EH (cell line): ENCODE measurements at places on chromosomes 5 and 9.

- peak; percentile 57 for DNase-seq
Measured at GRCh38 chr5:142110046-142110531, 1.5 kb downstream of the NDFIP1 start.

DNA sequence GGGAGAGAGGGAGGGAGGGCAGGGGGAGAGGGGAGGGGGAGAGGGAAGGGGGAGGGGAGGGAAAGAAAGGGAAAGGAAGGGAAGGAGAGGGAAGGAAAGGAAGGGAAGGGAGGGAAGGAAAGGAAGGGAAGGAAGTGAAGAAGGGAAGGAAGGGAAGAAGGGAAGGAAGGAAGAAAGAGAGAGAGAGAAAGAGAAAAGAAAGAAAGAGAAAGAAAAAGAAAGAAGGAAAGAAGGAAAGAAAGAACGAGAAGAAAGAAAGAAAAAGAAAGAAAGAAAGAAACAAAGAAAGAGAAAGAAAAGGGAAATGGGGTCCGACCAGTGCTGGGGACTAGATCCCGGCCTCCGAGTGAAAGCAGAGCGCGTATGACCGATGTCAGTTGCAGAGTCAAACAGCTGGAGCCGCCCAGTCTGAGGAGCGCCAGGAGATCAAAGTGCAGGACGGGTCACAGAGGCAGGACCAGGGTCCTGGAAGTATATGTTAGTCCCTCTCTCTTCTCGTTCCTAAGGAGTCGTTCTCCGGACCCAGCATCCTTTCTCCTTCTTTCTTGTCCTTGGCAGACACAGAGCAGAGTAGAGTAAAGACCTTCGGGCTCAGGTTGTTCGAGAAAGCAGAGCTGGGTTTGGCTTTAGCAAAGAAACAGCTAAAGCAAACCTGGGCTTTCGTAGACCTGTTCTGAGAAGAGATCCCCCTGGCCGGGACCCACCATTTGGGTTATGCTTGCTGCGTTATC lies 305.4 kb upstream of the MSX2 start:
- DNase-seq, result peak; percentile 23

GRCh38 chr5:172115541-172115982 lies 72.5 kb downstream of the STK10 start:
- no peak for DNase-seq

GRCh38 chr9:108086624-108087023 lies 597.1 kb upstream of the KLF4 start:
- no peak for DNase-seq

- no peak for DNase-seq
Measured at GRCh38 chr5:168334280-168334679, 42.8 kb downstream of the WWC1 start.

DNA sequence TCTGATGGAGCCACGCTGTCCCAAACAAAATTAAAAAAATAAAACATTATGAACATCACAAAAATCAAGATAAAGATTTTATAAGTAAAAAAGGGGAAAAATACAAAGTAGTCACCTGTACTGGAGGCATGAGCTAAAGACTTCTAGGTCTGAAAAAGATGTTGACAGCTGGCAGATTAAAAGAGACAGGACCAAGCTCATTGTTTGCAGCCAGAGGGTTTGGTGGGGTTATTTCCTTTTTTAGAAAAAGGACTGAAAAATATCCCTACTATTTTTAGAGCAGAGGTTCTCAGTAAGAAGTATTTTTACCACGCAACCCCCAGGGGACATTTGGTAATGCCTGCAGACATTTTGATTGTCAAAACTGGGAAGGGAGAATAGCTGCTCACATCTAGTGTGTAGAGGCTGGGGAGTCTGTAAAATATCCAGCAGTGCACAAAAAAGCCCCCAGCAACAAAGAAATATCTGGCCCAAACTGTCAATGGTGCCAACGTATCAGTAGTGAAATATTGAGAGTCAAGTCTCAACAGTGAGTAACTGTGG lies 353.4 kb downstream of the TLE1 start:
- DNase-seq, result no peak

DNA sequence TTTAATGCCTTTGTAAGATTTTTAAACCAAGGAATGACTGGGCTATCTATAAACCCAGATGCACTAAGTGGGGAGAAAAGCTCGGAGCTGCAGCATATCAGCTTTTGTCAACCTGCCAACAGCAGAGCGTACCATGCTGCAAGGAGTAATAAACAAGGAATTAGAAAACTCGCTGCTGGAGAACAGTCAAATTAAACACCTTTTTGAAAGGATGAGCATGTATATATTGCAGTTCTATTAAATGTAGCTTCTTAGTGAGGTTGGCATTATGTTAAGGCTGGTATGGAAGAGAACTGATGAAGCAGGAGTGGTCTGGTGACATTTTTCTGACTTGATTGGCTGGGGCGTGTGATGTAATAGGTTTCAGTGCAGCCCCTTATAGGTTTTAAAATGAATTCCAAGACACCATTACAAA lies 74.7 kb downstream of the PIK3R1 start:
- DNase-seq, result peak; percentile 79

DNA sequence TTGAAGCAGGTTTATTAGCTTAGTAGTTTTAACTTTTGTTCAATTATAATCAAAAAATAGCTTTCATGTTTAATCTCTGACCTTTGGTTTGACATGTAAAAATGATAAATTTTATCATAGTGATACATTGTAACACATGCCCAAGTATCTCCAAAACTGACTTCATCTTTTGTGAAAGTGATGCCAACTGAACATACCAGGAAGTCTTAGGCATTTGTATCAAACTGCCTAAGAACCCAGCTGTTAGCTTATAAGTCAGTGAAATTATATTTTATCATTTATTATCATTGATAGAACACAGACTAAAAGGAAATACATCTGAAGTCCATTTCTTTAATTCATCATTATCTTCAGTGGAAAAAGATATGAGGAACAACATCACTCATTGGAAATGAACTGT lies 39.1 kb downstream of the NIPBL start:
- no peak for DNase-seq

DNA sequence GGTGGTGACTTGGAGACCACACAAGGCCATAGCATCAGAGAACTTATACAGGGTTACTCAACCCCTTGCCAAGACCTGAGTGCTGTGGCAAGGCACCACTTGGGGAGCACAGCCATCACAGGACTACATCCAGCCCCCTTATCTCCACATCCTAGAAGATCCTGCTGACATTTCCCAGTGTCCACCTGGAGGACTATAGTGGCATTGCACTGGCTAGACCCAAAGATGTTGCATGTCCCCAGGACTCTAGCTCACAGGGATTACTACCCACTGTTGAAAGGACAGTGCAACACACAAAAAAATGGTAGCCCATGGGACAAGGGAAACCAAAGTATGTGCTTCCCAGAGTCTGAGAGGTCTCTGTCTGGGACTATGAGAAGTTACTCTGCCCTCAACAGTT lies 411.1 kb upstream of the NUDT12 start:
- DNase-seq, result no peak

- no peak for DNase-seq
Measured at GRCh38 chr9:76004526-76004925, 114.1 kb downstream of the PCSK5 start.

GRCh38 chr5:142974409-142974808 lies 204.2 kb downstream of the ARHGAP26 start:
- DNase-seq, result no peak

DNA sequence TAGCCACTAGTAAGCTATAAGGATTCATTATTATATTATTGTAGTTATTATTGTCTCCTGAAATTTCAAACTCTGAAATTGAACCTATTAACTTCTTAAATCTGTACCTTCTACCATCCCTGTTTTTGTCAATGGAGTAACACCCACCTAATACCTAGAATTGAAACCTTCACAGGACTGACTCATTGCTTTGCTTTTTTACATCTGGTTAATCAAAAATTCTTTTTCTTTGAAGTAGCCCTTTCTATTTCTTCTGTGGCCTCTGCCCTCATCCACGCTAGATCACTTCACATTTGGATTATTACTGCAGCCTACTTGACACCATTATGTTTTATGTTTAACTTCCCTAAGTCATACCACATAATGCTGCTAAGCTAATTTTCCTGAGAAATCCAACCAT lies 35.6 kb downstream of the RBM27 start:
- no peak for DNase-seq

- no peak for DNase-seq
Measured at GRCh38 chr5:31771500-31771899, 132.6 kb downstream of the PDZD2 start.

DNA sequence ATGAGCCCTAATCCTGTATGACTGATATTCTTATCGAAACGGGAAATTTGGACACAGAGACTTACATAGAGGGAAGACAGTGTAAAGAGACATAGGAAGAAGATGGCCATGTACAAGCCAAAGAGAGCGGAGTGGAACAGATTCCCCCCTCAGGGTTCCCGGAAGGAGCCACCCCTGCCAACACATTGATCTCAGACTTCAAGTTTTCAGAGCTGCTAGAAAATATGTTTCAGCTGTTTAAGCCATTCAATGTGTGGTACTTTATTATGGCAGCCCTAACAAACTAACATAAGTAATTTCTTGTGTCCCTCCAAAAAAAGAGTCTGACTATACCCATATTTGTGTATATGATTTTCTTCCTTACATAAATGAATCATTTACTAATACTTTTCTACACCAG lies 128.0 kb upstream of the STC2 start:
- no peak for DNase-seq

GRCh38 chr9:109549386-109549785 lies 51.3 kb upstream of the PTPN3 start:
- no peak for DNase-seq

DNA sequence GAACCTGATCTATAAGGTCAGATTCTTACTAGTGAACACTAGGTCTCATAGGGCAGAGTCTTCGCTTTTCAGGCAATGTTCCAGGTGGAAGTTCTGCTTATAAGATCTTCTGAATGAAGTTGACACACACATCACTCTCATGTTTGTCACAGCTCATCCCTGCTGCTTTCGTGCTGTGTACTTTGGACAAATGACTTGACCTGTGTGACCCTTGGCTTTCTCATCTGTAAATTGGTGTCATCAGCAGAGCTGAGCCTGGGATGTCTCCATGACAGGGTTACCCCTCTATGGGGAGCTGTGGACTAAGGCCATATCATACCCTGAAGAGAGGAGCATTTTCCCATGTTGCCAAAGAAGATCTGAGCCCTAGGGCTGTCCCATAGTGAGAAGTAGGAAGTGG lies 2.8 kb downstream of the DELE1 start:
- DNase-seq, result no peak

- DNase-seq, result no peak
Measured at GRCh38 chr5:57128325-57128724, 45.5 kb upstream of the GPBP1 start.

DNA sequence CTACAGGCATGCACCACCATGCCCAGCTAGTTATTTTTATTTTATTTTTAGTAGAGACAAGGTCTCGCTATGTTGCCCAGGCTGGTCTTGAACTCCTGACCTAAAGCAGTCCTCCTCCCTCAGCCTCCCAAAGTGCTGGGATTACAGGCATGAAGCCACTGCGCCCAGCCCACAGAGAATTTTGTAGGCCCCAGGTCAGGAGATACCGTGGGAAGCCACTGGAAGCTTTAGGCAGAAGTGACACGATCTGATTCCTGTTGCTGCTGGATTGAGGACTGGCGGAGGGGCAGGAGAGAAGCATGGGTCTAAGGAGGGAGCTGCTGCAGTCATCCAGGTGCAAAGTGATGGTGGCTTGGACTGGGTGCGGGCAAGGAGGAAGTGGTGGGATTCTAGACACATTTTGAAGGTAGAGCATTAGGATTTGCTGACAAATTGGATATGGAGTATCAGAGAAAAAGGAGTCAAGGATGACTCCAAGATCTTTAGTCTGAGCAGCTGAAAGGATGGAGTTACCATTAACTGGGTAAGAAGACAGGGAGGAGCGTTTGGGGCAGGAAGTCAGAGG lies 20.7 kb downstream of the TCF7 start:
- no peak for DNase-seq

DNA sequence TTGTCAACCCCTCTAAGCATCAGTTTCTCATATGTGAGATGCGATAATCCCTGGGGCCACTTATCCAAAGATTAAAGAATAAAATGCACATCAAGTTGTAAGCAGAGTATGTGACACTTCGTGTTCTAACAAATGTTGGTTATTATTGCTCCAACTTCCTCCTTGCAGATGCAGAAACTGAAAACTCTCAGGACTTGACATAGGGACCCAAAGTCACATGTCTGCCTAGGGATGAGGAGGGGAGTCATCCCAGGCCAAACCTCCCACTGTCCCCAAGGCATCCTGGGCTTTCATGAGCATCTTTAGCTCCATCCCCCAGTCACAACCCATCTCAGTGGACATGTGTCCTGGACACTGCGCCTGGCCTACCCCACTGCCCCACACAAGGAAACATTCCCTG lies 27.5 kb upstream of the SYK start:
- DNase-seq, result no peak

- no peak for DNase-seq
Measured at GRCh38 chr9:5578698-5579085, 50.2 kb upstream of the RIC1 start.

DNA sequence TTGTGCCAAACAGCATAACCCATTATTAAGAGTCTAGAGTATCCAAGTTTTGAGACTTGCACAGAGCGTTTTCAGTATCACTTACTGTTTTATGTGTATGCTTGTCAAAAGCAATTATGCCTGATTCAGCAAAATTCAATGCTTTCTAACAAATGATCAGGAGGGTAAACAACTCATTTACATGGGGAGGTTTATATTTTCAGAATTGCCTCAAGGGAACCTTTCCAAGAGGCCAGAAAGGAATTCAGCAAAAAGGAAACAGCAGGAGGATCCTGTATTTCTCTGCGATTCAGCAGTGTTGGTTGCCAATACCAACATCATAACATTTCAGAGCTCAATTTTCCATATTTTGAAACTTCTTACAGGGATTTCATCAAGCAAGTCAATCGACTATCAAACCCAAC lies 69.3 kb upstream of the DAB2 start:
- DNase-seq, result peak; percentile 45

DNA sequence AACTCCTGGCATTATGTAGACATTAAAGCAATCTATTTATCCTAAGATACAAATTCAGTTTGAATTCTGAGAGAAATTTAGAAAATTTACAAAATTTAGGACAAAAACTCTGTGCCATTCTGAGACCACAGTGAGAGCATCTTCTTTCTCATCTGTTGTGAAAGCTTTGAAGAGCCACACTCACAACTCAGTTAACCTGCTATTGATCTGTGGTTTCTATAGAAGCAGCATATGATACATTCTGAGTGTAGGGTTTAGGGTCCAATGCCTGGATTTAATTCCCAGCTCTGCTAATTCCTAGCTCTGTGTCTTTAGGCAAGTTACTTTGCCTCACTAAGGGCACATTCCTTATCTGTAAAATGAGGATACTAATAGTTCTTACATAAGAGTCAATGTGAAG lies 21.6 kb downstream of the CAST start:
- no peak for DNase-seq

GRCh38 chr5:39270225-39270848 lies 51.0 kb upstream of the FYB1 start:
- no peak for DNase-seq

GRCh38 chr5:178590924-178591423 lies 781 bp upstream of the COL23A1 start:
- peak; percentile 7 for DNase-seq

- DNase-seq, result peak; percentile 40
Measured at GRCh38 chr5:39119404-39120051, 45.3 kb upstream of the RICTOR start.

DNA sequence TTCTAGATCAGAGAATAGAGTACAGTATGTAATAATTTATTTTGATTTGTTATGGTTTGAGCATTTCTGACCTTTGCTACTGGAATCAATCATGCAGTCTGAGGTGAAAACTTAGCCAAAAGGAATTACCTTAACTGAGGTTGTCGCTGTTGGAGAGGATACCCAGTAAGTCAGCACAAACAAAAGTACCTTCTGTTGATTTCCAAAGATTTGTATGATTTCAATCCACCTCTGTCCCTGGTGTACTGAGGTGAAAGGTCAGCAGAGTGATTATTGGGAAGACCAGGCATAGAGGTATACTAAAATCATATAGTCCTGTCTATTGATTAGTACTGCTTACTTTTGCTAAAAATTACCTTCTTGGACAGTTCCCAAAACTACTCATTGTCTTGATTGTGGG lies 32.8 kb downstream of the RUSC2 start:
- no peak for DNase-seq
